ENCODE measurements at places on chromosomes 5 and 9.

DNA sequence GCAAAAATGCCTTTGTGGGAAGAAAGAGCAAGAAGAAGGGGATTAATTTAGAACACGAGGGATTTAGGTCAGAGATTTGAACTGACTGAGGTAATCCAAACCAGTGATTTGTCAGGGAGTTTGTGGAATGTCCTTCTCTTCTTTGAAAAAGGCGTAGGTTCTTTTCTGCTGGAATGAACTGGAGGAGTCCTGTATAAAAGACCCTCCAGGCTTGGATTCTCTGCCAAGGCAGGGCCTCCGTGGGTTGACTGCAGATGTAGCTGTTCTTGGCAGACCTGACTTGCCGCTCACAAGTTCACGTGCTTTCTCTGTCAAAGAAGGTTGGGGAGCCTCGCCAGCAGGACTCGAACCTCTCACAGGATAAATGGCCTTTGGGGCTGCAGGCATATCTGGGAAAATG, 62.8 kb upstream of the STC2 start:
- DNase-seq, result no peak

DNA sequence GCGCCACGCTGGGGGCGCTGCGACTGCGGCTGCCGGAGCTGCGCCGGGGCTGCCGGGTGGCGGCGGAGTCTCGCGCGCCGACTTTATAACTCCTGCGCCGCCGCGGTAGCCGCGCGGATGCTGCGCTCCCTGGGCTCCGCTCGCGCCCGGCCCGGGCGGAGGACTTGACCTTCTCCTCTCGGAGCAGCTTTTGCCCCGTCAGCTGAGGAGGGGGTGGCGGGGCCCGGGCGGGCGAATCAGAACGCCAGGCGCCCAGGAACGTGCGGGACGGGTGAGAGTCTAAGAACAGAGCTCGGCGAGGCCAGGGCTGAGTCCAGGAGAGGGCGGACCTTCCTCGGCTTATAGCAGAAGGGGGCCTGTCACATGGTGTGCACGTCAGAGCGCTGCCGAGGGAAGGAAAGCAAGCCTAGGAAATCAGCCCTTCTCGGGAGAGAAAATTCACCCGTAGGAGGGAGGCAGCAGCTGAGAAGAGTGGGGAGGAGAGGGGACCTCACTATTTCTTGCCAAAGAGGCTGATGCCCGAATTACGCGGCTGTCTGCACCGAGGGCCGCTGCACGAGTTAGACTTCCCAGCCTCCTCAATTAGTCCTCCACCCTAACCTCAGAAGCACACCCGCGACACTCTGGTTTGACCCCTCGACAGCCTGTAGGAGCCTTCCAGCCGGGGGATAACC, at the start of gene FOXD1:
Gene FOXD1 (minus strand): TSS at position 315 of the 674 bp plus-strand sequence. CDS start 415 bp downstream, outside the sequence.
- DNase-seq, result peak; percentile 62

- DNase-seq, result no peak
Measured at GRCh38 chr5:78511121-78511906, 137.3 kb downstream of the LHFPL2 start.

- no peak for DNase-seq
Measured at GRCh38 chr9:115757461-115757860, 396.1 kb upstream of the PAPPA start.

DNA sequence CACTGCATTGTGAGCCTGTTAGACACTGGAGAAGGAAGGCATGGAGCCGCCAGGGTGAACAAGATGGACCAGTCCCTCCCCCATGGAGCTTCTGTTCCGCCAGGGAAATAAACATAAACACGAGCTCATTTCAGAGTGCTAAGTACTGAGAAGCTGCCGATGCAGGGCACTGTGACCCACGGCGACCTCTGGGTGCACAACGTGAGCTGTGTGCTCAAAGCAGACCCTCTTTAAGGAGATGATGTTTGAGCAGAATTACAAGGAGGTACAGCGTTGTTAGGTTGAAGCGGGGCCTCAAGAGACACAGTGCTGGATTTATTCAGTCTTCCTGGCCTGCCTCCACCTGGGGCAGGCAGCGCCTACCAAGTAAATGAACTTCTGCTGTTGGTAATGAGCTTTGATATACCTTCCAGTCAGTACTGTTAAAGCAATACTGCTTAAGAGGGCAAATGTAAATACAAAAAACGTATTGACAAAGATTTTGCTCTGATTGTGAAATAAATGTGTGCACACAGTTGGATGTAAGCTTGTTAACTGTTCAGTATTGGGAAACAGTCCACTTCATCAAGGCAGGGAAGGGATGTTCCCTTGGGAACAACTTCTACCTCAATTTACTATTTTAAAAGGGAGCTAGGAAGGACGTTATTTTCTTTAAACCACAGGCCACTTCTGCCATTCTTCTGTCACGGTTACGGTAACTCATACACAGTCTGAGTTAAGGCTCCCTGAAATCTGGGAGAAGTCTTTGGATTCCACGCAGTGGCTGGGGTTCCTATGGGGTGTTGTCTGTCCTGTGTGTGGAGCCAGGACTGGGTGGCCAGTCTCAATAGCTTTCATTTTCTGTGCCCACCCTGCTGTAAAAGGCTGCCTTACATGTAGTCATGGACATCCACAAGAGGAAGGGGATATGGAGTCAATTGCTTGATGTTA, 48.9 kb upstream of the DMRT1 start:
- no peak for DNase-seq

Measured in activated CD4-positive, alpha-beta T cell treated with anti-CD3 and anti-CD28 coated beads, Interleukin-2, amount 50 U/mL, for 48 hours (primary cell).